Stimulated activated CD4-positive, alpha-beta T cell treated with anti-CD3 and anti-CD28 coated beads, Interleukin-15, amount 100 ng/mL, for 1 hour (primary cell): ENCODE measurements at places on chromosomes 6 and 20.

- DNase-seq = no peak
Observed at GRCh38 chr20:17014756-17015366, 212.0 kb upstream of the PCSK2 start.

DNA sequence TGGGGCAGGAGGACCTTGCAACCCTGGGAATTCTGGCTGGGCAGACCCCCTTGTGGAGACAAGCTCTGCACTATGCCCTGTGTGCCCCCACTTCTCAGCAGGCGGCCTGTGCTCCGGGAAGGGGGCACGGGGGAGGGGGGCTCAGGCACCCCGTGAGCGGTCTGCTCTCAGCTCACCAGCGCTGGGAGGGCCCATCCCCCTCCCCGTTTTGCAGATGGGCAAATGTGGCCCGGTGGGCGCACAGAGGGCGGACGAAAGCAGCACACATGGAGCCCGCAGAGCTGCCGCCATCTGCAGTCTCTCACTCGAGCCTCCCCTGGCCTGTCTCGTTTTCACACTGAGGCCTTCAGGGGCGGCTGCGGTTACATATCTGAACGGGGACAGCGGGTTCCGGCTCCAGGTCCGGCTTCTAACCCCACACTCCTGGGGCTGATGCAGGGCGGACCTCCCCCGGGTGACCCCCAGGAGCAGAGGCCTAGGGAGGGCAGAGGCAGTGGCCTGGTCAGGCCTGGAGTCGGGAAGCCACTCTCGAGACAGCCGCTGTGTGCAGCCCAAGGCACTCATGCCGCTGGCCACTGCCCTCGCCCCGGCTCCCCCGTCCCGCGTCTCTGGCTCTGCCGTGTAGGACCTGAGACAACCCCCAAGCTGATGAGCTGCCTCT, 13.9 kb downstream of the CHRNA4 start:
- no peak for DNase-seq

GRCh38 chr6:164051427-164051826, 636.9 kb downstream of the QKI start:
- no peak for DNase-seq

DNA sequence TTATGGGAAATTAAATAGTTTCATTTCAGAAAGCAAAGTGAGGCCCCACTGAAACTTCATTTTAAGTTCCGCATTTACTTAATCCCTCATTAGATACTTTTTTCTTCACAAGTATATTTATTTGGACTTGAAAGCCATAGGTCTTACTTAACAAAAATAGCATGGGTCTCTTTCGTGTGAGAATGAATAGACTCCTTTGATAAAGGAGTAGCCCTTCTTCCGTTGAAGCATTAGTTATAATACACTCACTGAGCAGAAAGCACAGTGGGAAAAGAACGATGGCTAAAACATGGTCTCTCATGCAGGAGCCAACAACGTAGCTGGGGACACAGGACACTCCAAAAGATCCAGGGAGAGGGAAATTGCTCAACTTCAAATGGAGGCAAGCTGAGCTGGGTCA, 130.4 kb downstream of the SLC23A2 start:
- no peak for DNase-seq

DNA sequence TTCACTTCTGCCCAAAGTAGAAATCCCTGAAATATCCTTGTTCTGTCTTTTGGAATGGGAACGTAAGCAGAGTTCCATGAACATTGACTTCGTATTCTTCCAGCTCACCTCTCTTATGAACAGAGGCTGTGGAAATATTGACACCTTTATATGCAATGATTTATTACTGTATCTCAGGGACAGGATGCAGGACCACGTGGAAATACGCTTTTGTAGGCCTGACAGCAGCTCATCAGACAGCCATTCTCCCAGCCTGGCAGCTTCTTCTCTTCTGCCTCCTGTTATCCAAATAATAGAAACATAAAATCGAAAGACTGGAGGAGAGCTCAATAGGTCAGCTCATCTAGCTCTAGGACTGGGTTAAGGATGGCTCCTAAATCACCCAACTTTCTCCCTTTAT, 106.2 kb upstream of the DTNBP1 start:
- DNase-seq = no peak
